EH (cell line): ENCODE measurements at places on chromosomes 2 and 18.

DNA sequence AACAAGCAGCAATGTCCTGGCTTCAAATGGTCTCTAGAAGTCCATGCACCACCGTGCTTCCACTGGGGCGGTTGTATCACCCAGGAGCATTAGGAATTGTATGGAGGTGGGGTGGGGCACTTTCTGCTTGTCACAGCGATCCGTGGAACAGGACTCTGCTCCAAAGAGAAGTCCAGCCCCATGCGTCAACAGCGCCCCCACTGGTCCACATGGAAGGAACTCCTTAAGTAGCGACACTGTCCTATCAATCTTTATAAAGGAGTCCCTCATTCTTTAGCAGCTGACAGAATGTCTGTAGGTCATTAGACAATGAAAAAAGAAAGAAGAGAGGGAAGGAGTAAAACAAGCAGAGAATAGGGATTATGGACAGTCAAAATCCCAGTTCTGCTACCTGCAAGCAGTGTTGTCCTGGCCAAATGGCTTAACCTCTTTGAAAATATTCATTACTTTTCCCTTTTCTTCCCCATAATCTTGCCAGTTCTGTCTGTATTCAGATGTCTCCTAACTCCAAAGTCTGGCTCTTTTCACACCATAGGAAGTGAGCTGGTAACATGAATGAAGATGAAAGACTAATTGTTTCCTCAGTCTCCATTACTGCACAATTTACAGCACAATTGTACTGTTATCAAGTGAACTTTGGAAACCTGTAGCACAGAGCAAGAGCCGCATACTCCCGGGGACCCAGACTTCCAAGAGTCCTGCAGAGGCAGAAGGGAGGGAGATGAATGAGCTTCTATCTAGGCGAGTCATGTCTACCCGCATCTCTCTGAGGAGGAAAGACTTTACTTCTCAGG lies 9.9 kb downstream of the NFE2L2 start:
- peak; percentile 61 for DNase-seq

- peak; percentile 23 for DNase-seq
These were observed 31.2 kb downstream of the ASB1 start for GRCh38 chr2:238457927-238458324.

GRCh38 chr18:68608851-68609490 lies 105.9 kb downstream of the TMX3 start:
- no peak for DNase-seq

DNA sequence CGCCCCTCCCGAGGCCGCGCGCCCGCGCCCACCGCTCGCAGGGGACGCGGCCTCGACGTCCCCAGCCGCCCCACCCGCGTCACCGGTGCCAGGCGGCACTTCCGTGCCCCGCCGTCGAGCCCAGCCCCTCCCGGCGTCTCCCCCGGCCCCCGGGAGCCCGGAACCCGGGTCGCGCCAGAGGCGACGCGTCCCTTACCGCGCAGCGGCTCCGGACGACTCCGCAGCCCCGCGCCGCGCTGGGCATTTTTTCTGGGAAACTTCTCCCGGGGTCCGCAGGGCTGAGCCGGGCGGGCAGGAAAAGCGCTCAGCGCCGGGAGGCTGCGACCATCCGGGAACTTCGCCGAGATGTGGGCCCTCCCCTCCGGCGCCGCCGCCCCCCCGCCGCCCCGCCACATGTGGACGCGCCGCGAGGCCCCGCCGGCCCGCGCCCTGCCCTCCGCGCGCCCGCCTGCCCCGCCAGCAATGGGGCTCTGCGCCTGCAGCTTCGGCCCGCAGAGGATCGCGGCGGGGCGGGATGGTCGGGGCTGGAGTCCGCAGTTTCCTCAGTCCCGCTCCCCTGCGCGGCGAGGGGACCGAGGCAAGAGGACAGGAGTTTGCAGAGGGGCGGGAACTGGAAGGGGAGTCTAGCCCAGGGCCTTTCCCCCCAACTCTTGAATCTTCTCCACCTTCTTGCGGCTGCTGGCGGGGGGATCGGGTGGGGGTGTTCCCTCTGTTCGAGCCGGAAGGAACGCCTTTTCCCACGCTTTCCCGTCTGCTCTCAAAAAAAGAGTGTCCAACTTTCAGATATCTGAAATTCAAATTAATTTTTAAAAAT lies 81.5 kb downstream of the CHRNA1 start:
- peak; percentile 76 for DNase-seq

DNA sequence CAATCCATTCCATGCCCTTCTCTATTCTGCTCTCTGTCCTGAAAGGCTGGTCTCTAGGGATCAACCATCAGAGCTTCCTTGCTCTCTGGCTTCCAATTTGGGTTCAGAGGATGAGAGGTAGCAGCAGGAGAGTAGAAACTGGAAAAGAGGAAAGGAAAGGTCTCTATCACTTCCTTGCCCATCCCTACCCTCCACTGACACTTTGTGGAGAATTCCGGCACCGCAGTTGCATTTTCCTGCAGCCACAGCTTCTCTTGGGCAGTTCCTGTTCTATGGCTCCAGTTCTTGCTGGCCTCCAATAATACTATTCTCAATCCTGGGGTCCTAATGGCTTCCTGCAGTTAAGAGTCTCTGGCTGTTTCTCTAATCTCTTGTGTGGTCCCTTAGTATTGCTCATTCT lies 13.3 kb upstream of the IMPACT start:
- peak; percentile 47 for DNase-seq

DNA sequence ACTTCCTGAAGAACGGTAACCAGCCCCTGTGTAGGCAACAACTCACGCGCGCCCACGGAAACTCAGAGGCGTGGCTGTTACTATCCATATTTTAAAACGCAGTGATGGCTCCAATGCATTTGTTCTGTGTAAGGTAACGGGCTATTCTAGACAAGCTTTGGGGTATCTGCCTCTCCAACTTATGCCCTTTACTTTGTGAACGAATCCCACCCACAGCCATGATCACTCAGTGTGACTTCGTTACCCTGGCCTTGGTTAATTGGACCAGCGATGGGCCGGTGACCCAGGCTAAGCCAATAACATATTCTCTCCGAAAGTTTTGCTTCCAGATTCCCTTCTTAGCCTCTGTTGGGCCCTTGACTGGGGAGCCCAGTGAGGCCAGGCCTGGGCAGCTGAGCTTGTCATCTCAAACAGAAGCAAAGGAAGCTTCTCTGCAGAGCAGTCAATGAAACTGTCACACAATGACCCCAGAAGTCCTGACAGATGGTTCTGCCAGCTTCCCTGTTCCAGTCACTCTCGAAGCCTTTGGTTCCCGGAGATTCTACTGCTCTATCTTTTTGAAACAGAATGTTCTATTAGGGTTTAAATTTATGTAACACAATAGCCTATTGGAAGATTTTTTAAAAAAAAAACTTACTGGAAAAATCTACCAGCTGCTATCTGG lies 30.7 kb upstream of the ROCK2 start:
- no peak for DNase-seq

- no peak for DNase-seq
These were observed 232.5 kb upstream of the FN1 start for GRCh38 chr2:215668378-215668775.

GRCh38 chr2:197990356-197990755 lies 186.0 kb downstream of the PLCL1 start:
- no peak for DNase-seq
